NCI-H774 (cell line): ENCODE measurements at places on chromosomes 11 and 22.
A peak's percentile ranks its signal among the peaks of the same experiment; 100 is the strongest.

GRCh38 chr11:104992781-104993180, 24.4 kb upstream of the CASP4 start:
- DNase-seq: no peak

DNA sequence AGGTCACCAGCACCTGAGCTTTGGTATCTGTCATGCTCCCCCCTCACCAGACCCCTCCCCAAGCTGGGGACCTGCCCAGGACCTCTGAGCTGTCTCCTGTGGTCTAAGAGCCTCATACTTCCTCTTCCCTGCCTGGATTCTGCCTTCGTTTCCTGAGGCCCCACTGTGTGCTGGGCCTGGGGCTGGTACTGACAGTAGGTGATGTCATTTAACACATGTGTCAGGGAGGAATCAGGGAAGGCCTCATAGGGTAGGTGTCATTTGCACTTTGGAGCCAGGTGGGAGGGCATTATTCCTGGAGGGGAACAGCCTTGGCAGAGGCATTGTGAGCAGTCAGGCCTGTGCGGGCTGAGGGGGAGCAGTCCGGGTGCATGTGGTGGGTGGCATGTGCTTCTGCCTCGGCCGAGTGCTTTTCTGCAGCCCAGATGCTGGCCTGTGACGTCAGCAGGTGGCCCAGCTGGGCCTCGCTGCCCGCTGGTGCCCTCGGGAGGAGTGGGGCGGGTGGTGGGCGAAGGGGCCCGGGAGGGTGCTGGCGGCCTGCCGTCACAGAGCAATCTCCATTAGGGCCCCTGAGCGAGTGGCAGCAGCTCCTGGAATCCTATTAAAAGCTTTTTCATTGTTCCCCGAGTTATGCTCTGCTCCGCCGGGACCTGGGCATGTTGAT, 9.1 kb downstream of the FLRT1 start:
- no peak for DNase-seq

- DNase-seq: no peak
These were observed 64.4 kb downstream of the INSC start for GRCh38 chr11:15179167-15179566.

DNA sequence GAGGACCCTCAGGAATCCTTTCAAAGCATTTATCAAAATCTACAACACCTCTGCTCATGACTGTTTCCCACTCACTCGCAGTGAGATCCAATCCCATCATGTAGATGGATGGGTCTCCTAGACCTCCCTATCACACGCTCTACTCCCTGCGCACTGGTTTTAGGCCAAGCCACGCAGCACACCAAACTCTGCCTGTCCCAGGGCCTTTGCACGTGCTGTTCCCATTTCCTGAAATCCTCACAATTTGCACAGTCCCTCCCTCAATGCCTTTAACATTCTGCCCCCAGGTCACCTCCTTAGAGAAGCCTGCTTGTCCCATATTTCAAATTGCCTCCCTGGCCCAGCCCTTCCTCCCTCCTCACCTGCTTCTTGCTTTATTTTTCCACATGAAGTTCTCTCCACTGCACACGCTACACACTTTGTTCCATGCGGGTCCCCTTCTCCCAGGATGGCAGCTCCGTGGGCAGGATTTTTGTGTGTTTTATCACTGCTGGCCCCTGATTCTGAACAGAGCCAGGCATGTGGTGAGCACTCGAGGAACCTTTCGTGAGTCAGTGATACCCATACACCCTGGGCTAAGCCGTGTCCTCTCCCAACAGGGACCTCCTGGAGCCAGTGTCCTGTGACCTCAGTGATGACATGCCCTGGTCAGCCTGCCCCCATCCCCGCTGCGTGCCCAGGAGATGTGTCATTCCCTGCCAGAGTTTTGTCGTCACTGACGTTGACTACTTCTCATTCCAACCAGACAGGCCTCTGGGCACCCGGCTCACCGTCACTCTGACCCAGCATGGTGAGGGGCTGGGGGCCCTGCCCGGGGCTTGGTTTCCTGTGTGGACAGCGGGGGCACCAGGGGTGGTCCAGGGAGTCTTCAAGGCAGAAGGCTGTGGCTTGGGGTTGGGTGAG, 12.2 kb downstream of the CSF2RB start:
- DNase-seq: no peak

- DNase-seq: peak; percentile 40
These were observed 23.3 kb downstream of the ARL14EP start for GRCh38 chr11:30346068-30346688.

- DNase-seq: no peak
These were observed 19.3 kb downstream of the IL10RA start for GRCh38 chr11:118005224-118006152.

- DNase-seq: peak; percentile 61
These were observed 41.5 kb downstream of the CSTPP1 start for GRCh38 chr11:46978005-46978491.

DNA sequence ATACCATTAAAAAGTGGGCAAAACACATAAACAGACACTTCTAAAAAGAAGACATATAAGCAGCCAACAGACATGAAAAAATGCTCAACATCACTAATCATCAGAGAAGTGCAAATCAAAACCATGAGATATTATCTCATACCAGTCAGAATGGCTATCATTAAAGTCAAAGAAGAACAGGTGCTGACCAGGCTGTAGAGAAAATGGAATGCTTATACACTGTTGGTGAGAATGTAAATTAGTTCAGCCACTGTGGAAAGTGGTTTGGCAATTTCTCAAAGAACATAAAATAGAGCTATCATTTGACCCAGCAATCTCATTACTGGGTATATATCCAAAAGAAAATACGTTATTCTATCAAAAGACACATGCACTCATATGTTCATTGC, 13.5 kb downstream of the OR2AT4 start:
- no peak for DNase-seq

- no peak for DNase-seq
These were observed 20.0 kb downstream of the POLR3H start for GRCh38 chr22:41524251-41524661.

GRCh38 chr22:38839686-38840085, 4.1 kb downstream of the NPTXR start:
- DNase-seq: no peak

DNA sequence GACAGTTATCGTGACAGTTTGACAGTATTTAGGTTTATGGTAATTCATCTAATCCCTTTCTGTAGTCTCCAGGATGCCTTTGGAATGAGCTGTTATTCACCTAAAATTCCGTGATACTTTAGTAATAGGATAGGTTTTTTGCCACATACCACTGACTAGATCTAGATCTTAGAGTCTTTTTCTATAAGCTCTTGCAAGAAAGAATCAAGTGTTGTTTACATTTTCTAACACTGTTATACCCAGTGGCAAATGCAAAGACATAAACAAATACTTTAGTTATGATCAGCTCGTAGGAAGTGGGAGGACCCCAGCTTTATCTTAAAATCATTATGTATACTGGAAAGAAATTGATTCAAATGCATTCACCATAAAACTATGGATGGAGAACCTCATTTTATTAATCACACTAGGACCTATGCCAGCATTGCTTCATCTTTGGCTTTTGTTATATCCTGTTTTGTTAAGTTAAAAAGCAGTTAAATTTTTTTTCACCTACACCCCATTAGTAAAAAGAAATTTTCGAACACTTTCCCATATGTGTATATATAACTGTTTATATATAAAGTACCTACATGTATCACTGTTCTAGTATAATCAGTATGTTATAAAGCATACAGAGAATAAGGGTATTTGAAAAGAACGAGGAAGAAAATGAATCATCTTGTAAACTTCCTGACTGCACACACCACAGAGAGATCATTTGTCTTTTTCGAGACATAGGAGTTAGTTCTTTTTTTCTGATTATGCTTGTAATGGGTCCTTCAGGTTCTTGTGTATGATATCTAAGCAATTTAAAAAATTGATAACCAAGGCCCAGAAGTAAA, 60.9 kb downstream of the PDHX start:
- no peak for DNase-seq

DNA sequence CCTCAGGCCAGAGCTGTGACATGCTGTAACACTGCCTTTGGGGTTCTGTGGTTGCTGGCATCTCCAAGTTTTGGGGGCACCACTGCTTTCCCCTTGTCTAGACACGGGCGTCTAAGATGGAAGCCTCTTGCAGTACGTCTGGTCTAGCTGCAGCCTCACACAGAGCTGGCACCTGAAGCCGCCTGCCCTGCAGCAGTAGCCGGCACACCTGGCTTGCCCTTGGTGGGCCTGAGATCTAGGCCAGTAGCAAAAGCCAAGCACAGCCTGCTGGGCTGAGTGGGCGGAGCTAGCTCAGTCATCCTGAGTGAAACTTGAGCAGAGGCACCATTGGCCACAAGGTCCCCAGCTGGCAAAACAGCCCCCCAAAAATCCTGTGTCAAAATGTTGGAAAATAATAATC, 154.2 kb downstream of the DLG2 start:
- DNase-seq: no peak

DNA sequence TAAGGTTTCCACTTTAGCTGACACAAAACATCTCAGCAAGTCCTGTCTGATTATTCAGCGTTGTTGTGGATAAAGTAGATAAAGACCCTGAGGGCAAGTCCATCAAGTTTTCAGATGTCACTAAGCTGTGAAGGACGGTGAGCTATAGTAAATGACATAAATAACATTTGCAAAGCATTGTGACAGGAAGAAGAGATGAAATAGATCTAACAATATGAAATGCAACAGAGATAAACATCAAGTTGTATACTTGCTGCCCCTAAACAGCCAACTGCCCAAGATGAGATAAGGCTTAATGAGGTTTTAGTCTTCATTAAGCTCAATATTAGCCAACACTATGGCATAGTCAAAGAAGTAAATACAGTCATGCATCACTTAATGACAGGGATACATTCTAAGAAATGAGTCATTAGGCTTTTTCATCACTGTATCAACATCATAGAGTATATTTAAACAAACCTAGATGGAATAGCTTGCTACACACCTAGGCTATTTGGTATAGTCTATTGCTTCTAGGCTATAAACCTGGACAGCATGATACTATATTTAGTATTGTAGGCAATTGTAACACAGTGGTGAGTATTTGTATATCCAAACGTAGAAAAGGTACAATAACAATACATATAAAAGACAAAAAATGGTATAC, 625.1 kb upstream of the ANO5 start:
- peak; percentile 21 for DNase-seq

- no peak for DNase-seq
These were observed 297.1 kb downstream of the DYNC2H1 start for GRCh38 chr11:103406357-103406756.

DNA sequence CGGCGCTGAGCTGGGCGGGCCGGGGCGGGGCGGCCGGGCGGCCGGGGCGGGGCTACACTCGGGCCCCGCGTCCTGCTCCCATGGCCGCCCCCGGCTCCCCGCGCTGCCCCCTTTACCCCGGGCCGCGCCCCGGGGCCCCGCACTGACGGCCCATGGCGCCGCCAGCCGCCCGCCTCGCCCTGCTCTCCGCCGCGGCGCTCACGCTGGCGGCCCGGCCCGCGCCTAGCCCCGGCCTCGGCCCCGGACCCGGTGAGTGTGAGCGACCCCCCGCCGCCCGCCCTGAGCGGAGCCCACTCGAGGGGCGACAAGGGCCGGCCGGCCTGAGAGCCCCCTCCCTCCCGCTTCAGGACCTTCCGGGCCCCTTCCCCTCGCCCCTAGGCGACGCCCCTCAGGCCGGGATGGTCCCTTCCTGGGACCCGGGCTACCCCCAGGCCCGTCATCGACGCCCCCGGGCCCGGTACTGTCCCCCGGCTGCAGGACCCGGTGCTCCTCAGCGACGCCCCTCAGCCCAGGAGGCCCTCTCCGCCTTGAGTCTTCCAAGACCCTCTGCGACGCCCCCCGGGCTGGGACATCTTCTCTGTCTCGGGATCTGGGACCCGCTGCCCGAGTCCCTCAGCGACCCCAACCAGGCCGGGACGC, at the start of gene KREMEN1:
KREMEN1 (plus strand) TSS at position 57 of the 639 bp plus-strand sequence; CDS start at position 153, 96 bp downstream.
- no peak for DNase-seq

DNA sequence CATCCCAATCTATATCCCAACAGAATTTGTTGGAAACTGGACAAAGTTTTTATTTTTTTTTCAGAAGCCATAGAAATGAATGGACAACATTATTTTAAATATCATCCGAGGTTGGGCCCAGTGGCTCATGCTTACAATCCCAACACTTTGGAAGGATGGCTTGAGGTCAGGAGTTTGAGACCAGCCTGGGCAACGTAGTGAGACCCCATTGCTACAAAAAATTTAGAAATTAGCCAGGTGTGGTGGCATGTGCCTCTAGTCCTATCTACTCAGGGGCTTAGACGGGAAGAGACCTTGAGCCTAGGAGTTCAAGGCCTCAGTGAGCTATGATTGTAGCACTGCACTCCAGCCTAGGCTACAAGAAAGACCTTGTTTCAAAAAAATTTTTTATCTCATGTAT, 4.1 kb upstream of the SLC37A4 start:
- DNase-seq: no peak

GRCh38 chr22:27466778-27467438, 334.6 kb downstream of the MN1 start:
- DNase-seq: no peak

- peak; percentile 81 for DNase-seq
These were observed 80.7 kb upstream of the PPARA start for GRCh38 chr22:46069521-46070214.

DNA sequence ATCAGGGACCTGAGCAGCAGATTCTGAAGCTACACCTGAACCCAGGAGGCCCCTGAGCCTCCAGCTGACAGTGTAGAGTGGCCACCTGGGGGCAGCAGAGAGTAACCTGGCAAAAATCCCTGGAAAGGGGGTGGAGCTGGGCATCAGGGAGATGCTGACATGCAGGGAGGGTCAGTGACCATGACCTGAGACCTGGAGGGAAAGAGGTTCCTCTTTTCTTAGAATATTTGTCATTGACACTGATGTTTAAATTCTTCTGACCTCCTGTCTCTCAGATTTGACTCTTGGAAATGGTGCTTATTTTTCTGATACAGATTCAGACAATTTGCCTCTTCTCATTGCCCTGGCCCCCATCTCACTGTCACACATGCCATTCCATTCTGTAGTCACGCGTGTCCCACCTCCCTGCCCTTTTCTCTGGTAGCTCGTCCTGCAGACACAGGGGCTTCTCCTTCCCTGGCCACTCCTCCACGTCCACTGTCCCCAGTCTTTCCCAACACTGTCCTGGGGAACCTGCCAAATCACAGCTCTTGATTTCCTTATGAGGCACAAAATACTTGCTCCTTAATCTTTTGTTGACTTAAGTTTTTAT, 117.2 kb upstream of the IGLL5 start:
- peak; percentile 36 for DNase-seq

DNA sequence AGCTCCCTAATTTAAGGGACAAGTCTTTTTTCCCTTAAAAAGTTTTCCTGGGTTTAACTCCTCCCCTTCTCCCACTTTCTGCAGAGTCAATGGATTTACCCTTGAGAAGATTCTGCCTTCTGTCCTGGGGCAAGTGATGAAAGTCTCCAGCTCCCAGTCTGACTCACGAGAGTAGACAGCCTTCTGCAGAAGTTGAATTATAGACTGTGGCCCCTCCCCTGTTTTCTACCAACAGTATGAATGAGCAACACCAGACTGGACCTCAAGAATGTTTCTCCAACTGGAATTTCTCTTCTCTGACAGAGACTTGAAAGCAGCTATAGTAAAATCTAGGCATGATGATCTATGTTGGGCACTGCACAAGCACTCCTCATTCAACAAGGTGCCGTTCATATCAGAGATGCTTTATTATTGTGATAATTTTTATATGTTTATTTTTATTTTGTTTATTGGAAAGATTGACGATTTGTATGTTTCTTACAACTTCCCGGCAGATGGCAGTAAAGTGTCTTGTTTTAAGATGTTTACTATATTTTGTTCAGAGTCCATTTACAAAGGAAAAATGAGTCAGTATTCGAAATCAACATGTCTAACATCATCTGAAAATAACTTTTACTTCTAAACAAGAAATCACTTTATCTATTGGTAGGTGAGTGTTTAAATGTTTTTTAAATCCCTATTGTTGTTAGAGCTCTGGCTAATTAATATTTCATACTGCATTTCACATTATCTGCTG, 56.6 kb downstream of the LMO2 start:
- DNase-seq: no peak

- DNase-seq: no peak
These were observed 63.1 kb downstream of the RAB30 start for GRCh38 chr11:83008581-83008923.
